ENCODE measurements at places on chromosomes 2 and 18.
A peak's percentile ranks its signal among the peaks of the same experiment; 100 is the strongest.

DNA sequence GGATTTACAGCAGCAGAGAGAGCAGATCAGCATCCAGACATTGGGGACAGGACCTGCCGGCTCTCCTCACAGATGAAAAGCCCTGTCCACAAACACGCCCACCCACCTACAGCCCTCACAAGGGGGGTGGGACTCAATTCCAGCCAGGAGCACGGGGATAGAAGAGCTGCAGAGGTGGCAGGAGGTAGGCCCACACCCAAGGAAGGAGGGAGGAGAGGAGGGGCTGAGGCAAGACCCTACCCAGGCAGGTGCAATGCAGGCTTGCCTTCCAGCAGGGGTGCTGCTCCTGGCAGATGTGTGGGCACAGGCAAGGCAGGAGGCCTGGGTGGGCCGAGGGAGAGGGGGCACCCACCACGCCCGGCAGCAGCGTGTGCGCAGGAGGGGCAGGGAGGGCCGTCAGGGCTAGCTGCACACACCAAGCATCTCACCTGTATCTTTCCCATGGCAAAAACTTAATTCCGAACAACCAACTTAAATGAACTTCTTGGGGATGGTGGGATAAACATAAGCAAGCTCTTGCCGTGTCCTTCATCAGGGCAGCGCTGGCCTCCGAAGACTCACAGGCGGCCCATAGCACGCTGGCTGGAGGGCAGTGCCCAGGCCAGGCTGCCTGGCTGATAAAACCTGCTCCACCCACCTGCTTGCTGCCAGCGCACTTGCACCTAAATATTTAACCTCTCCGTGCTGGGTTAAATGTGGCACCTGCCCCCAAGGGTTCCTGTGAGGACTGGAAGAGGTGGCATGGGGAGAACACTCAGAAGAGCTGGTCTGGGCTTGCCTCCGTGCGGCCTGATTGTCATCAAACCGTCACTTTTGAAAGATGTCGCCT, 219.5 kb downstream of the HDAC4 start:
- DNase-seq, result no peak

DNA sequence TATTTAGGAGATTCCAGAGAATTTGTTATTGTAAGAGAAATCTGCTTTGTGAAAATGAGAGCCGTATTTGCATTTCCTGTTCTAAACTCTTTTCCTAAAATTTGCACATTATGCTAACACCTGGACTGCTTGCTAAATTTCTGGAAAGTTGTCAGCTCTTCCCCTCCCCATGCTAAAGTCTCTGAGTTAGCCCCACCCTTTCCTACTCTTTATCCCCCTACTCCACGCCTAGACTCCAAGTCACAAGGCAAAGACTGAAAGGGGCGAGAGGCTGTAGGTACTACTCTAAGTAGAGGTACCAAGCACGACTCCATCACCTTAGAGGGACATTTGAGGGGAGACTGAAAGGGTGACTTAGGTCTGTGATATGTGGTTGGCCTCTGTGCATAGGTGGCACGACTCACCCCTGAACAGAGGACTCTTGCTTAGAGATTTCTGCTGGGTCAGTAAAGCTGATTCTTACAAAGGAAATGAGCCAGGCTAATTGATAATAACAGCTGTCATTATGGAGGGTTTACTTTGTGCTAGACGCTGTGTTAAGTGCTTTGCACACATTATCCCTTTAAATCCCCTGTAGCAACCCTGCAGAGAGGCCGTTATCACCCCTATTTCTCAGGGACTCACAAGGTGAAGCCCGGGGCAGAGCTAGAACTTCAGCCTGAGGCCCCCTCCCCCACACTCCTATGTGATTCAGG, 373.5 kb downstream of the EN1 start:
- no peak for DNase-seq

GRCh38 chr2:152189622-152190495, 14.3 kb upstream of the STAM2 start:
- no peak for DNase-seq

DNA sequence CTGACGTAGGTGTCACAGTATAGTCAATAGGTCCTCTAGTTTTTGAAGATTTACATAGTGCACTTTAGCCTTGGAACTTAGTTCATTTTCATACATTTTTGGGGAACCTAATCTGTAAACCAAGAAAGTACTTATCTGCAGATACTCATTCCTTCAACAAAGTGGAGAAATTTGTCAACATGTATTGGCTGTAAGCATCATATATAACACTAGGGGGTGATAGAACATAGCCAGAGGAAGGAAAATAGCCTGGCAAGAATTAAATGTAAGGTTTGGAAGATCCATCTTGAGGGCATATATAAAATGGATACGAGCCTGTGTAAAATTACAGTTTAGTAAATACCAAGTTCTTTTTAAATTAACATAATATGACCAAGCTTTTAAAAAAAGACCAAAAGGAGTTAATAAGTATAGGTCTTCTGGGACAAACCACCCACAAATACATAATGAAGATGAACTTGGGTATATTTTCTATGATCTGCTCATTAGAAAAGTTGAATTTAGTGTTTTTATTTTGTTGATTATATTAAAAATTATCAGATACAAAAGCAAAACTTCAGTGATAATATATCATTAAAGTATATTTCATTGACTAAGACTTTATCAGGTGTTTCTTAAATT, 18.2 kb downstream of the RPL37A start:
- no peak for DNase-seq

- peak; percentile 61 for DNase-seq
These were observed 53.8 kb downstream of the SMAD7 start for GRCh38 chr18:48896875-48897511.

DNA sequence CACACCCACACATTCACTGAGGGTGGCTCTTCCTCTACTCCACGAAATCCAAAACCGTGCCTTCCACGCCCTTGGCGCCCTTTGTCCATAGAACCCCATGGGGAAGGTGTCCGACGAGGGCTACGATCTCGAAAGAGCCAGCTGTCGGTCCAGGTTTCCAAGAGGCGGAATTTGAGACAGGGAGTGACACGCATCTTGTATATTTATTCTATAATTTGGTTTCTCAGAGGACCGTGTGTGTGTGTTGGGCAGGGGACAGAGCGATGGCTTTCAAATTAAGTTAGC, 726 bp downstream of the C2orf69 start:
- no peak for DNase-seq

- peak; percentile 69 for DNase-seq
These were observed 635 bp upstream of the ADRA2B start for GRCh38 chr2:96116879-96117533.

- DNase-seq, result no peak
These were observed 201.0 kb downstream of the CYRIA start for GRCh38 chr2:16464641-16465040.

DNA sequence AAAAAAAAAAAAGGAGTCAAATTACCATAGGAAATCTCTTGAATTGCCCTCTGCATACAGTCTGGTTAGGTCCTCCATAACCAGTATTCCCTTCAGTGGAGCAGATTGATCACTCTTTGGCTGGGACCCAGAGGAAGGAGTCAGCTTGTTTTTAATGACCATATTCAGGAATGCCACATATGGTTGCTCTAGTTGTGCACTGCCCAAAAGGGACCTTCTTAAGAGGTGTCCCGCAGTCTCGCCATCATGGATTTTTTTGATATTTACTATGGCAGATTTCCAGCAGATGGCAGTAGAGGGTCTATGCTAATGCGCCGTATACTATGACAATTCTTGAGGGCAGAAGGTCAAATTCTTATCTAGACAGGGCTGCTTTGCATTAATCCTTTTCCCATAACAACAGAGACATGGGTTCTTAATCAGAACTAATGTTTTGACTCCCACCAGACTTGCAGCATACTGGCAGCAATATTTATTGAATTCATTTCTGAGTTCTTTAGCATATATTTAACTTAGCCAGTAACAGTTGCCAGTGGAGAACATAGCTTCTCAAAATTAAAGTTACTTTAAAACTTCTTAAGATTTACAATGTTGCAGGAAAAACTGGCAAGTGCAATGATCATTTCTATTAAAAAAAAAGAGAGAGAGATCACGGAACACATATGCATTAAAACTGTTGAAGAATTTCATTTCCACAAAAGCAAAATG, 31.8 kb upstream of the INPP4A start:
- DNase-seq, result peak; percentile 61

GRCh38 chr2:226716126-226716525, 83.5 kb downstream of the IRS1 start:
- DNase-seq, result no peak

- DNase-seq, result no peak
These were observed 109.1 kb upstream of the GLI2 start for GRCh38 chr2:120626566-120626965.

GRCh38 chr2:129864719-129865118, 114.7 kb upstream of the RAB6C start:
- no peak for DNase-seq

DNA sequence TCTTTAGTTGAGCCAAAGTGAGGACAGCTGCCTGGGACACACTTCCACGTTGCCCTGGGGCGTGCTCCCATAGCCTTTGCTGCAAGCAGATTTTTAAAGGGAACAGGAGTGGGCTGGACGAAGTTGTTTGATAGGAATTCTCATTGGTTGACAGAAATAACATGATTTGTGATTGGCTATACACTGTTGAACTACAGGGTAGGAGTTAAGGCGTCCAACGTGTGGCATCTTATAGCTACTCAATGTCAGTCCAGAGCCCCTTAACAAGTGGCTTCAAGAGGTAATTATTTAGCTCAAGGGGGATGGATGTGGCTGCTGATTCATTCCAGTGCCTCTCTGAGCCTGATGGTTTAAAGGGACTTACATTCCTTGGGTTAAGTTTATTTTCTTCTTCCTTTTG, 65.5 kb downstream of the ACAA2 start:
- no peak for DNase-seq

- no peak for DNase-seq
These were observed 200.6 kb upstream of the RBMS1 start for GRCh38 chr2:160694221-160694620.

- no peak for DNase-seq
These were observed 147.2 kb upstream of the SLC1A4 start for GRCh38 chr2:64842030-64842429.

GRCh38 chr2:204177977-204178522, 241.5 kb downstream of the ICOS start:
- DNase-seq, result peak; percentile 82

Measured in activated CD4-positive, alpha-beta memory T cell treated with anti-CD3 and anti-CD28 coated beads for 36 hours (primary cell).